HuH-7.5 (cell line): ENCODE measurements at places on chromosomes 2 and 18.

GRCh38 chr2:237693291-237693994 is 66.1 kb downstream of the LRRFIP1 start:
- no peak for DNase-seq

DNA sequence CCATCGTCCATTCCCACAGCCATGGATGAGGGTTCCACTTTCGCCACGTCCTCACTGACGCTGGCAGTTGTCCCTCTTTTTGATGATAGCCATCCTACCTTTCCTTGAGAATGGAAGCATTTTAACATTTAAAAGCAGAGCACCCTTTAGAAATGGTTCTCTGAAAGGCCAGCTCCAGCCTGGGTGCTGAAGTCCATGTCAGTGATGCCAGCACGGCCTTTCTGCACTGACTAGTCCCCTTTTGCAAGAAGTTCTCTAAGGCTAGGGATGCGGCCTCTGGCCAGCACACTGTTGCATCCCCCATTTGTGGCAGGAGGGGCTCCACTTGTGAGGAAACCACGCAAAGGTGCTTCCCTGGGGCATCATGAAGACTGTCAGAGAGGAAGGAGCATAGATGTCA is 203.5 kb downstream of the MGAT5 start:
- no peak for DNase-seq

- DNase-seq, result no peak
Observed at GRCh38 chr2:182283512-182283911, 143.3 kb downstream of the PDE1A start.

DNA sequence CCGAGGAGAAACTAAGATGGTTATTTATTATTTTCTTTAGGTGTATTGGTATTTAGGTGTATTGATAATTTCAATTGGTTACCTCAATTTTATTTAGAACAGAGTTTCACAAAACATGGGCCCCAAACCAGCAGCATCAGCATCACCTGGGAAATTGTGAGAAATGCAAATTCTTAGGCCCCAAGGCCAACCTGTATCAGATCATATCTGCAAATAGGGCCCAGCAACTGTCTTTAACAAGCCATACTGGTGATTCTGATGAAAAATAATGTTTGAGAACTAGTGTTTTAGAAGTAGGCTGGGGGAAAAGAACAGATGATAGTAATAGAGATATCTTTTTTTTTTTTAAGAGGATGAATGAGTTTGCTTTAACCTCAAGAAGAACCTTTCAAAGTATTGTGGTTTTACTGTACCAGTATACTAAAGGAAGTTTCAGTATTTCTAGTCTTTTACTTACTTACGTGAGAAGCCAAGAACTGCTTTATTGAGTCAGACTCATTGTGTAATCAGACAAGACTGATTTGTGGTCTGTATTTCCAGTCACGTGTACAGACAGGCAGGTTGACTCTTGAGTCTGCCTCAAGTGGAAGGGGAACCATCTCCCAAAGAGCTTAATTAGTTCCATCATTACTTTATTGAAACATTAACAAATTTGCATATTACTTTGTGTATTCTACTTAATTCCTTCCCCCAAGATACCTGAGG is 60.4 kb upstream of the GAREM1 start:
- DNase-seq, result no peak

DNA sequence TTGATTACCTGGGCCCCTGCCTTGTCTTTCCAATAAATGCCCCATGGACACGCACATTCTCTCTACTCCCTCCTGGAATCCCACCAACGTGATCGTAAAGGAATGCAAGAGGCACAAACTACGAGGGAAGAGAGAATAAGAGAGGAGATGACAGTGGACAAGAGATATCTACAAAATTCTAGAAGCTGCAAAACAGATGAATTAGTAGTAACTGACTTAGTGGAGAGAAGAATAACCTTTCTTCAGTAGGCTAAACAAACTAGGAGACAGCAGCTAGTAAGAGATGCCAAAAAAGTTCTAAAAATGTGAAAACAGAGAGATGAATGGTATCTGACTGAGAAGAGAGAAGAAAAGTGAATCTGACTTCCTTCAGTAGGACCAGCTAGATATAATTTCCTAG is 43.5 kb upstream of the MYCN start:
- DNase-seq, result no peak

DNA sequence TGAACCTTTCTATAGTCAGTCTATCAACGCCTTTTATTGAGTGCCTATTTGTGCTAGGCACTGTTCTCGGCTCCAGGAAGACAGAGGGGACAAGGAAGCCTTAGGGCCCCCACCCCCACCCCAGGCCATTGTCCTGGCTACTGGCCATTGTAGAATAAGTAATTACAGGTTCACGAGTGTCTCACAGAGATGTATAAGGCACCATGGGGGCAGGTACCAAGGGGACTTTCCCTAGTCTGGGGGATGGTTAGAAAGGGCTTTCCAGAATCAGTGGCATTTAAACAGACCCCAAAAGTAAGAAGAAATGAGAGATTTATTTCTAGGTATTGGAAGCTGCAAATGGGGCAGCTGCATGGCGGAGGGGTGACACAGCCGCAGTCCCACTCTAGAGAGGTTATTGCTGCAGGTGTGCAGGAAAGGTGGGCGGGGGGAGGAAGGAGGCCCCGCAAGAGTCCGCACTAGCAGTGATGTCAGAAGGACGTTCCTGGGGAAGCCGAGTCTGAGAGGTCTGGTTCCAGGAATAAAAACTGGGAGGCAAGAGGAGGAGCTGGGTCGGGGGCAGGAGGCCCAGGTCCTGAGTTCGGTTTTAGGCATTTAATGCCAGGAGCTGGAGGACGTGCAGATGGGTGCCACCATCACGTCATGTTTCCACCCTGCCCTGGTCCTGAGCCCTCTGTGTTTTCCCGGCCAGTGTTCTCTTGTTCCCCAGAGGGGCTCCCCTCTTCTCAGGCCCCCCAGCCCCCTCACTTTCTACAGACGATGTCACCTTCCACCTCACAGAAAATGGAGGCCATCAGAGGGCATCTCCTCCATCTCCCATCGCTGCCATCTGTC is 30.5 kb downstream of the FOSL2 start:
- no peak for DNase-seq

GRCh38 chr2:7620255-7620654 is 703.0 kb downstream of the RNF144A start:
- no peak for DNase-seq

DNA sequence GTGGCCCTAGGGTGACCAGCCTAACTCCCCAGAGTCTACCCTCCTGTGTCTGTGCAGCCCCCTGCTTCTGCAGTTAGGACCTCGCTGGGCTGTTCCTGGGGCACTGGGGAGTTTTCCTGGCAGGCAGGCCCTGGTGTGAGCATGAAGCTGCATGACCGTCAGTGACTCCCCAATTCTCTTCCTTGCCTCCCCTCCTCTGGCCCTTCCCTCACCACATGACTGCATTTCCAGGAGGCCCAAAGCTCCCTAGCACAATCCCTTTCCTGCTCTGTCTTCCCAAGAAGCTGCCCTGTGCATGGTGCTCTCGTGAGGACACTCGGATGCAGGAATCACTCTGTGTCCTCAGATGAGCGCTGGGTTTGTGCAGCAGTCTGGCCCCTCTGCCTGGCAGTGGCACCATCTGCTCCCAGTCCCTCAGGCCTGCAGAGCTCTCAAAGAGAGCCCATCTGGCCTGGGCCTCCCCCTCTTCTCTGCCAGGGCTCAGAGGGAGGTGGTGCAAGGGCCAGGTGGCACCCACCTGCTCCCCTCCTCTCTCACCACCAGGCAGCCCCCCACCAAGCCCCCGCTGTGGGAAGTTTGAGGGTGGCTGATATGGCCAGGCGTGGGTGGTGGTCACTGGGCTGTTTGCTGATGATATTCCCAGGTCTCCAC is 125.6 kb upstream of the HS6ST1 start:
- no peak for DNase-seq
